Occipital lobe (tissue), 3 donors: ENCODE measurements at places on chromosomes 2 and 18. TPM values are rescaled to one million over a fixed set of nuclear protein-coding genes. Genes with fewer than 3 reads are reported as not detected.

Gene SERPINB2
- total RNA-seq, result 0.62 TPM

Gene RTP5
- total RNA-seq, result 2.5 TPM

Gene ZNF396
- 5.0 TPM for total RNA-seq

Gene SERPINB10
- total RNA-seq, result not detected

Gene IL1A
- total RNA-seq, result not detected

Gene C2orf92
- total RNA-seq, result 3.6 TPM

DNA sequence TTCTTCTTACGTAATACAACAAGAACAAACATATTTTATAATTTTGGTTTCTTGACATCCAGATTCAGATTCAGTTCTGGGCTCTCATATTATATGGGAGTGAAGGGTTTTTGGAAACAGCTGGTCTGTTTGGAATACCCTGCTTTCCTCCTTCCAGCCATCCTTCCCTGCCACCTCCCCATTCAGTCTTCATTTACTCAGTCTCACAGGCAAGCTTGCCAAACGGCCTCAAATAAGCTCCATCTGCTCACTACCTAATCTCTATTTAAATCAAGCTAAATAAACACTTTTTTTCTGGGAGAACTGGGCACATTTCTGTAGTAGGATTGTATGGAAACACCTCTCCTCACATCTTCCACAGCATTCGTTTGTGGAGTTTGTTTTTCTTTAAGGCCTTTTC, 147.5 kb downstream of the RND3 start:
- no peak for DNase-seq

DNA sequence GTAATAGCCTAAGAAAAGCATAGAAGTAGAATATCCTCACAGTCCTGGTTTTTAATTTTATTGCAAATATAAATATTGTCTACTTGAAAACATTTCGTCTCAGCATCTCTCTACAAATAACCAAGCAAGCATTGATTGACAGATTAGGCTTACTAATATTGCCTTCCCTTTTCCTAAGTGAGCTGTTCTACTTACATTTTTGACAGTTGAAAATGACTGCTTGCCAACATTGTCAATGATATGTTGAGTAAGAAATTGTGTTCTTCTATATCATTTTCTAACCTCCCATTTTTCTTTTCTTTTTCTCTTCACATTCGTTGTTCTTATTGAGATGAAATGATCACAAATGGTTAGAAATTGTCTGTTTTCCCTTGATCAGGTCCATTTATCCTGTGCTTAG, 47.0 kb upstream of the STK39 start:
- DNase-seq, result no peak

DNA sequence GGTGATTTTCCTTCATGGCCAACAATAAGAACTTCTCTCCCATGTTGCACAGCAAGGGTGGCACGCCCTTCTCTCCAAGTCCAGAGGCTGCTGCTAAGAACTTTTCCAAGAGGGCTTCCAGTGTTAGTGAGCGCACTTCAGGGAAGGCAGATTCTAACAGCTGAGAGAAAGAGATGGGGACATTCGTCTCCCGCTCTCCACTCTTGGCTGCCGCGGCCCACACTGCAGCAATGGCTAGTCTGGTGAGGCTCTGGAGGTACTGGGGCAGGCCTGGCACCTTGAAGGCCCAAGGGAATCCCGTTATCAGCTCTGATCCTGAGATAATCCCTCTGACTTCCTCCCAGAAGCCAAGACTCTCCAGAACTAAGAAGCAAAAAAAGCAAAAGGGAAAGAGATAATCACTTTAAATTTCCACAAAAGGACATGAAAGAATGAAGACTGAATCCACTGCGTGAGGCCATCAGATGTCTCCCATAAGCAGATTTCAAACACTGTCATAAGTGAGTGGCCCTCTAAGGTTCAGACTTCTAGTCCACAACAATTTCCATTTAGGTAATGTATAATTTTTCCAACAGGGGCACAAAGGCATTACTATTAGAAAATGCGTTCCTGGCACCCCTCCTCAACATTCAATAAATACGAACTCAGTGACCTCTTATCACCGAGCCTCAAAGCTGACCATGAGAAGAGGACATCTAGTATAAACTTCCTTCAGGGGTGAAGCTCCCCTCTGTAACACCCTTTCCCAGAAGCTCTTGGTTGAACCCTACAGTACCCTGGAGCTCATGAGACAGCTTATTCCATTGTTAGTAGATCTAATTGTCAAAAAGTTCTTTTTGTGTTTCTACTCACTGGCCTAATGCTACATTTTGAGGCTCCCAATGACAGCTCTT, 66.7 kb upstream of the ZFP36L2 start:
- DNase-seq, result no peak

GRCh38 chr2:239589833-239590232, 189.0 kb upstream of the HDAC4 start:
- DNase-seq, result no peak

- DNase-seq, result no peak
These were observed 1118.5 kb downstream of the TSN start for GRCh38 chr2:122873951-122874350.

- DNase-seq, result no peak
These were observed 107.9 kb downstream of the MAP4K4 start for GRCh38 chr2:101805152-101806088.

GRCh38 chr2:17223211-17223610, 295.0 kb downstream of the RAD51AP2 start:
- no peak for DNase-seq

GRCh38 chr18:49692906-49693716, 120.2 kb downstream of the ACAA2 start:
- DNase-seq, result no peak

GRCh38 chr2:206611736-206612135, 30.6 kb upstream of the FAM237A start:
- DNase-seq, result no peak

GRCh38 chr2:98959810-98960507, 23.9 kb upstream of the CRACDL start:
- DNase-seq, result no peak

GRCh38 chr18:4511166-4511565, 56.1 kb upstream of the DLGAP1 start:
- DNase-seq, result no peak

DNA sequence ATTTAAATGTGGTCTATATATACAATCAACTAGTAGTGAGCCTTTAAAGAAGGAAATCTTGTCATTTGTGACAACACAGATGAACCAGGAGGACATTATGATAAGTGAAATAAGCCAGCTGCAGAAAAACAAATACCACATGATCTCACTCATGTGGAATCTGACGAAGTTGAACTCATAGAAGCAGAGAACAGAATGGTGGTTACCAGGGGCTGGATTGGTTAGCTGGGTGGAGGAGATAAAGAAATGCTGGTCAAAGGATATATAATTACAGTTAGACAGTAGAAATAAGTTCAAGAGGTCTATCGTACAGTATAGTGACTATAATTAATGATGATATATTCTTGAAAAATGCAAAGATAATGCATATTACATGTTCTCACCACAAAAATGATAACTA, 267.9 kb downstream of the FBXO15 start:
- DNase-seq, result no peak

DNA sequence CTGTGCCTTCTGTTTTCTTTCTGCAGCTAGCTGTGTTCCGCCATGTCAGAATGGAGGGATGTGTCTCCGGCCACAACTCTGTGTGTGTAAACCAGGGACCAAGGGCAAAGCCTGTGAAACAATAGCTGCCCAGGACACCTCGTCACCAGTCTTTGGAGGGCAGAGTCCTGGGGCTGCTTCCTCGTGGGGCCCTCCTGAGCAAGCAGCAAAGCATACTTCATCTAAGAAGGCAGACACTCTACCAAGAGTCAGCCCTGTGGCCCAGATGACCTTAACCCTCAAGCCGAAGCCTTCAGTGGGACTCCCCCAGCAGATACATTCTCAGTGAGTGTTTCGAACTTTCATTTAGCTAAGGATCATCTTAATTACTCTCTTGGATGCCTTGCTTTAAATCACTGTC, 74.1 kb downstream of the LTBP1 start:
- DNase-seq, result no peak

DNA sequence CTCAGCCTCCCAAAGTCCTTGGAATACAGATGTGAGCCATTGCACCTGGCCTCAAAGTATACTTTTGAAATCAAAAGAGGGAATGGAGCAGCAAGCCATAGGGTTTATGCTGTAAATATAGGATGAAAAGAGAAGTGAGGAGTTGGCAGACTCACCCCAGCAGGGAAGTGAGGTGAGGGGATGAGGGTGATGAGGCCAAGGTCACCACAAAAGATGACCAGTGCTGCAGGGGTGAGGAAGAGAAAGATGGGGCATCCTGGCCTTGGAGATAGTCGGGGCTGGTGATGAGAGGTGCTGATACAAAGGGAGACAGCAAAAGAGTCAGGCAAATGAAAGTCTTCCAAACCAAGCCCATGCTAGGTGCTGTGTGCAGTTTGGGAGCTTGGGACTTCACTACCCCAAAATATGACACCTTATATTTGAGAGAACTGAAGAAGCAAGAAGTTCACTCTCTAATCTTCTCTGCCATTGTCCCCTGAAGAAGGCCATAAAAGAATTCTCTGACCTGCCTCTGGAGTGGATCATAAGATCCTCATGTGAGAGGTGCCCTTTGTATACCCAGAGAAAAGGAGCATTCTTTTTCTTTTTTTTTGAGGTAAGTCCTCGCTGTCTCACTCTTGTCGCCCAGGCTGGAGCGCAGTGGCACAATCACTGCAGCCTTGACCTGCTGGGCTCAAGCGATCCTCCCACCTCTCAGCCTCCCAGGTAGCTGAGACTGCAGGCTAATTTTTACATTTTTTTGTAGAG, 31.0 kb downstream of the TGIF1 start:
- no peak for DNase-seq

DNA sequence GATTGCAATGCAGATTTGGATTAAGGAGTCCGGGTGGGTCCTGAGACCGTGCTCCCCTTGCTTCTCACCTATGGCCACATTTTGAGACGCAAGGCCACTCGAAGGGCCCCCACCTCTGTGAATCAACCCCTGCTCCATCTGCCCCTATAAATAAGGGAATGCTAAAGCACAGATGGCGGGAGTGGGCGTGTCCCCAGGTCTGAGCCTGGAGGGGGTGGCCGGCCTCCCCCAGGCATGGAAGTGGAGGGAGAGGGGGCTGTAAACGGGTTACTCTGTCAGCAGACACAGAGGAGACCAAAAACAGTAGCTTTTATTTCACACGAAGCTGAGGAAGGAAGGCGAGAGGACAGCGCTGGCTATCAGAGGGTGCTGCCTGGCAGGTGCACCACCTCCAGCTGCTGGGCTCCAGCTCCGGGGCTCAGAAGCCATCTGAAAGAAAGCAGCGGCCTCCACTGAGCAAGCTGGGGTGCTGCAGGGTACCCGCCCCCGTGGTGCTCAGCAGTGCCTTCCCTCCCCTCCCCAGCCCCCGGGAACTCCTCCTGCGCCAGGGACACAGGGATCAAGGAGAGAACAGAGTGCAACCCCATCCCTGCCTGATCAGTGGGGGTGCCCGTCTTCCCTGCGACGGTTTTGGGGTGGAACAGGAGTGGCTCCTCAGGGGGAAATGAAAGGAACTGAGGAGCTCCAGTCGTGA, 56.7 kb upstream of the RAB6C start:
- DNase-seq, result no peak

GRCh38 chr2:223853425-223853837, 16.0 kb upstream of the AP1S3 start:
- DNase-seq, result no peak

DNA sequence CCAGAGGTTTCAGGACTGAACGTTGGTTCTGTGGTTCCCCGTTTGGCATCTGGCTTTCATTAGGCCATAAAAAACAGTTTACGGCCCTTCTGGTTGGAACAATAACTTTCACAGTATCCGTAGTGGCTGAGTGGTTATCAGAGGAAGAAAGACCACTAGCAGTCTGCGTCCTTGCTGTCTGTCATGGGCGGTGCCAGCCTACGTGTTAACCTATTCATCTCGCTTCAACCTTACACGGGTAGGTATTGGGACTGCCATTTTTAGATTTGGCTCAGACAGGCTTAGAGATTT, 42.6 kb upstream of the ROCK2 start:
- no peak for DNase-seq

GRCh38 chr2:152504618-152505017, 169.6 kb downstream of the FMNL2 start:
- no peak for DNase-seq

DNA sequence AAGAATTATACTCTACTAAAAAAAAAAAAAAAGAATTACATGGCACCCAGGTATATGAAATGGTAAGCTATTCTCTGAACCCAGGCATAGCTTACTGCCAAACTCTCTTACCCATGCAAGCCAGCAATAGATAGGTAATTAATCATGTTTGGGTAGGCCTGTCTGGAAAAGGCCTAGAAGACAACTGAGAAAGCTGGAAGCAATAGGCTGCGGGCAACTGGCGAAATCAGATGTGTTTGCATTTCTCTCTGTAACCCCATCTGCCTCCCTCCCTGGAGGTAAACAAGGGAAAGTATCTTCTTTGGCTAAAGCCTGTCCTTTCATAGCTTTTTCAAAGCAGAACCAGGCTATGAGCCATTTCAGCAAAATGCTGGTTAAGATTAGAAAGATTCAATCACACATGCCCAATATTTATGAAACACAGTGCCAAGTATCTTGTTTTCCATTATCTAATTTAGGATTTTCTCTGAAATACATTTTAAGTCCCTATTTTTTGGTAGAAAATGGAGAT, 934.8 kb upstream of the DDX18 start:
- no peak for DNase-seq

DNA sequence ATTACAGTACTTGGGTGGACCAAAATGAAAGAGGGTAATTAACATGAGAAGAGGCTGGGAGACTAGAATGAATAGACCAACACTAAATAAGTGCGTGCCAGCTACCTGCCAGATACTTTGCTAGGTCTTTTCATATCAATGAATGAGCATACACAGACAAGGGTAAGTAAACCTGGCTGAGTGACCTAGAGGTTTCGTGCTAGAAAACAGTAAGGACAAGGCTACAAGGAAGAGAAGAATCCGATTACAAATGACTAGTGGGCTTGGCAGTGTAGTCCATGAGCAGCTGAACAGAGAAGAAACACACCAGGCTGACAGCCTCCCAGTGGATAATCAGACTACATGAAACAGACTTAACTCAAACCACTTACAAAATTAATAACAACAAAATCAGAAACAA, 64.6 kb downstream of the THADA start:
- no peak for DNase-seq

DNA sequence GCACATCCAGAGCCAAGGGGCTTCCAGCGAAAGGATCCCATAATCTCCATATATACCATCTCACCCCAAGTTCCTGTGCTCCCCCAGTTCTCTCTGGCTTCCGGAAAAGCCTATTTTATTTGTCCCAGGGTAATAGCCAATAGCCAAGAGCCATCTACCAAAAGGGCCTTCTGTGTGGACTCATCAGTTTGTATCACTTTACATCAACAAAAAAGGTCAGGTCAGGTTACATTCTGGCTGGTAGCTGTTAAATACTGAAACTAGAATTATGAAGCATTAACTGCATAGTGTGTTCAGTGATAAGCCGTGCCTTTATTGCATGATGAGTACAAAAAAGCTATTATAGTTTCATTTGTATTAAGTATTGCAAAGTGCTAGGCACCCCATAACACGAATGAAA, 223.7 kb downstream of the IRS1 start:
- no peak for DNase-seq
